ENCODE measurements at places on chromosomes 4 and X.
A peak's percentile ranks its signal among the peaks of the same experiment; 100 is the strongest.

DNA sequence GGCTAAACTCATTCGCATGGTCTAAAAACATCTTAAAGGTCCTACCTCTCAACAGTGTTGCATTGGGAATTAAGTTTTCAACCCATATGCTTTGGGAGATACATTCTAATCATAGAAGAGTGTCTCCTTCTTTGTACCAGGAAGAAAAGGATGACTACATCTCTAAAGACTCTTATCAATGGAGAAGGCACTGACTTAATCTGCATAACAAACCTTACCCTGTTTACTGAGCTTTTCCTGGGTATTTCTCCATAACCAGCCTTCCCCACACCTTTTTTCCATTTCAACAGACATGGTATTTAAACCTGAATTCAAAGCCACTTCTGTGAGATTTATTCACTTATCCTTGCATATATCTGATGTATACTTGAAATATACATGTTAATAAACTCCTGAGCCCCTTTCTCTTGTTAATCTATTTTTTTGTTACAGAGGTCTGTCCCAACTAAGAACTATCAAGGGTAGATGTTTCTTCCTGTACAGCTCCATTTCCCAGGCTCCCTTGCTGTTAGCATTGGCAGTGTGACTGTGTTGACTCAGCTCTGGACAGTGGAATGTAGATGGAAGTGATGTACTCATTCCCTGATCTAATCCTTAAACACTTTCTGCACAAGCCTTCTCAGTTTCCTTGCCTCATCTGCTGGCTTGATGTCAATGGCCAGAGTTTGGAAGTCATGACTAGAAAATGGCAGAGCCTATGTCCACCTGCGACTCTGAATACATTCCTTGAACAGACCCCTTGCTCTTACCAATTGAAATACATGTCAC lies 148.9 kb upstream of the CPEB2 start:
- DNase-seq, result no peak

DNA sequence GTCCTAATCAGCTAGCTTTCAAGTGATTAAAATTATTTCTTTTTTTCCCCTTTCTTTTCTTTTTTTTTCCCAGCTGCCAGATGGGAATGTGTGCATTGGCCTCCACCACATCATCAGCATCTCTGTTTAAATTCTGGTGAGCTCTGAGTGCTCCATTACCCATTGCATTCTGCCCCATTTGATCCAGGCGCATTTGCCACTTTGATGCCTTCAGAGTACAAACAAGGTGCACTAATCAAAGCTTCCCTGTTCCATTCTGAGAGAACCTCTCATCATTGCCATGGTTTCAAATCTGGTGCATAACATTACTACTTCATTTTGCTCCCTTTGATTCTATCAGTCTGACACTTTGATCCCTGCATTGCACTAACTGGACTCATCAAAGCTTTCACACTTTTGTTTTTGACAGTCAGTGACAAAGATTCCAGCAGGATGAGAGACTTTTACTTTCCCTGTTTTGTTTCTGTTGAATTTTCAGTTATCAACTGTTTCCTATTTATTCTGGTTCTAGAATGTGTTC lies 238.8 kb upstream of the PCDH10 start:
- no peak for DNase-seq

DNA sequence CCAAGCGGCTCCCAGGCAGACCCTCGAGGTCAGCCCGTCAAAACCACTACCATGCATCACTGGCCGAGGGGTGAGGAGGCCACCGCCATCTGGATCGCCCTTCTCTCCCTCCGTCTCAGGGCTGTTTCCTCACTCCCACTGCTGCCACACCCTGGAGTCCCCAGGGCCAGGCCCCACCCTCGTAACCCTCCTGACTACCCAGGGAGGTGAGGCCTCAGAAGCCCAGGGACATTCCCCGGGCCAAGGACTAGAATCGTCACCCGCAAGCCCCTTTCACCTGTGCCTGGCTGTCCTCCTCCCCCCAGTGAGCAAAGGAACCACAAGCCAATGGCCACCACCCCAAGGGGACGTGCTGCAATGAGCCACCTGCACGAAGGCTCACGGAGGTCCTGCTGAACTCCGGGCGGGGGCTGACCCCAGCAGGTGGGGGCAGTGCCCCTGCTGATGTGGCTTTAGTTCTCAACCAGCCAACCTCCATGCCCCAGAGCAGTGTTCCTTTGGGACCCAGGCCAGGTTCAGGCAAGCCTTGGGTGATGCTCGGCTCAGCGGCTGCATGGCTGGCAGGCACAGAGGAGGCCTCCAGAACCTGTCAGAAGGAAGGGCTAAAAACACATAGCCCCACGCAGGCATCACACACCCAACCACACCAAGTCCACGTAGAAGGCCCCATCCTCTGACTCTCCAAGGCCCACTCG lies 23.8 kb downstream of the PPP2R2C start:
- no peak for DNase-seq

GRCh38 chr4:48379587-48380180 lies 38.4 kb downstream of the SLAIN2 start:
- no peak for DNase-seq

GRCh38 chrX:34859191-34859590 lies 83.4 kb upstream of the FAM47B start:
- no peak for DNase-seq

GRCh38 chrX:5976332-5976731 lies 252.3 kb downstream of the NLGN4X start:
- DNase-seq, result no peak

DNA sequence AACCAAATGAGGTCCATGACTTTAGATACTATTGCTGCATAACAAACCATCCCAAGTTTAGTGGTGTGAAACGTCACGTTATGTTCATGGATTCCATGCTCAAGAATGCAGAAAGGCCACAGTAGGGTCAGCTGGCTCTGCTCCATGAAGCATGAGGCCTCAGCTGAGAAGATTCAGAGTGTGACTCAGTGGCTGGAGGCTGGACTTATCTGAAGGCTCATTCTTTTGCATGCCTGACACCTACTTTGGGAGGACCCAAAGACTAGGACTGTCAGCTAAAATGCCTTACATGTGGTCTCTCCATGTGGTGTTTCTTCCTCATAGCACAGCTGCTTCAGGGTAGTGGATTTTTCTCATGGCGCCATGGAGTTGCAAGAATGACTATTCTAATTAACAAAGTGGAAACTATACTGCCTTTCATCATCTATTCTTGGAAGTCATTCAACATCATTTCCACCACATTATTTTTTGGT lies 11.5 kb upstream of the CCDC149 start:
- DNase-seq, result no peak

DNA sequence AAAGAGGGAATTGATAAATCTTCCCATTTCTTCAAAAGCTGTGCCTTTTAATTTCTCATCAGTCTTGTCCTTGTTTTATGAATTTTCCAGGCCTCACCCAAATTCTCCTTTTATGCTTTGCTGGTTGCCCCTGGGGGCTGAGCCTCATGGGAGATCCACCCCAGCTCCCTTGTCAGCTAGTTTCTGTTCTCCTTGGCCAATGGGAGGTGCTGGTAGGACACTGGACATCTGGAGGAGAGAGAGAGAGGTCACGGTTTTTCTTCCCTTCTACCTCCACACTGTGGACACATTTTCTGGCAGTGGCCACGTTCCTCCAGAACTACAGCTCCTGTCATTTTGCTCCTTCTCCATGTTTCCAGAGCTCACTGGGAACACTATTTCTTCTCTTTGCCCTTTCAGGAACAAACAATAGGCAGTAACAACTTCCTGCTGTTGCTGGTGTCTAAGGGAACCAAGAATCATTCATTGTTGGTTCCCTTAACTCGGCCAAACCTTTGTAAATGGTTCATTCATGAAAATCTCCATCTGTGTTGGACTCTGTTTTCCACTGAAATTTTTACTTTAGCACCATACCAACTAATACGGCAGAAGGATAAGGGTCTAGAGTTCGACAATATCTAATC lies 334.5 kb downstream of the GPAT3 start:
- DNase-seq, result no peak

GRCh38 chr4:6472387-6473263 lies at the start of gene PPP2R2C:
Gene PPP2R2C (minus strand): TSS chr4:6472614. CDS start chr4:6472229, 385 bp downstream.
- DNase-seq, result no peak

GRCh38 chr4:21638171-21638725 lies 310.3 kb downstream of the KCNIP4 start:
- no peak for DNase-seq

DNA sequence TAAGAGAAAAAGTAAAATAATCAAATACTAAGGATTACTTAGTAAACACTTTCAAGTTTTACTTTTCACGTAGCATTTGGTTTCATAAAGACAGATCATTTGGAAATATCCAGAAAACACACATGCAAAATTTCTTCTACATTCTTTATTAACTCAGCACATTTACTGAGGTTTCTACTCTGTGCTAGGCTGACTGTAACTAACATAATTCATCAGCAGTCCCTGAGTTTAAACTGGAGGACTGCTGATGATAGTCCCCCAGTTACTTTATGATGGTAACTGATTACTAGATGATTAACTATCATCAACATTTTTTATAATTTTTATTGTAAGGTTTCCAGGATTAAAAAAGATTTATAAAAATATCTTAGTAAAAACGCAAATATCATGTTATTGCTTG lies 12.3 kb downstream of the LEF1 start:
- DNase-seq, result no peak

DNA sequence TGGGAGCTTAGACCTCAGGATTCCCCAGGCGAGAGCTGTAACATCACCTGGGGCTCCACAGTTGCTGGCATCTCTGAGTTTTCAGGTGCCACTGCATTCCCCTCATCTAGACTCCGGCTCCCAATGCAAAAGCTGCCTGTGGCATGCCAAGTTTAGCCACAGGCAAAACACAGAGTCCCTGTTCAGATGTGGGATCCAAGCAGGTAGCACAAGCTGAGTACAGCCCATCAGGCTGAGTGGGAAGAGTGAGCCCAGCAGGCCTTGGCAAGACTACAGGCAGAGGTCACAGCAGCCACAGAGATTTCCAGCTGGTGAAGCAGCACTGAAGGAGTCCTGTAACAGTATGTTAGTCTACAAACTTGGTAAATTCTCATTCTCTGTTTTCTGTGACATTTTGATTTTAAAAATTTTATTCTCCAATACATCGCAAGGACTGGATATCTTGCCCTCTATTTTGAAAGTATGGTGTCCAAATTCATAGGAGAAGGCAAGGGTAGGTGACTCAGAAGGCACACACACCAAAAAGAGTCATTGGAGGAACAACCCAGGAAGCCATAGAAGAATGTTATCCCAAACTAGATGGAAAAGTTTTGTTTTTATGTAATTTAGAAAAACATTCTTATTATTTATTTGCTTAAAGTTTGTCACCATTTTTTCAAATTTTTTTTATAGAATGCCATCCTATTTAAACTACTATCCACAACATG lies 13.6 kb upstream of the CXCL2 start:
- no peak for DNase-seq

- no peak for DNase-seq
Measured at GRCh38 chr4:20395160-20395773, 143.6 kb downstream of the SLIT2 start.

- peak; percentile 51 for DNase-seq
Measured at GRCh38 chr4:40227284-40227683, 30.5 kb downstream of the RHOH start.

DNA sequence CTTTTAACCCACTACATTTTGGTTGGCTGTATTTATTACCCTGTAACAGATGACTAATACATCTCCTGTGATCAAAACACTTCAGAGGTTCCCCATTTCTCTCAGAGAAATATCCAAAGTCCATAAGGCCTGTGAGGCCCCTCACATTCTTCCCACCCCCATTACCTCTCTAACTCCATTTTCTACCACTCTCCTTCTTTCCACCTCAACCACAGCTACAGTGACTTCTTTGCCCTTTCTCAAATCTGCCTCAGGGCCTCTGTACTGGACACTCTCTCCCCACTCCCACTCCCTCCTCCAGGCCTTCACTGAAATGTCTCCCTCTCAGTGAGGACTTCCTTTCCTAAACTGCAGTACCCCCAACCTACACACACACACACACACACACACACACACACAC lies 8.4 kb upstream of the TMEM144 start:
- no peak for DNase-seq

DNA sequence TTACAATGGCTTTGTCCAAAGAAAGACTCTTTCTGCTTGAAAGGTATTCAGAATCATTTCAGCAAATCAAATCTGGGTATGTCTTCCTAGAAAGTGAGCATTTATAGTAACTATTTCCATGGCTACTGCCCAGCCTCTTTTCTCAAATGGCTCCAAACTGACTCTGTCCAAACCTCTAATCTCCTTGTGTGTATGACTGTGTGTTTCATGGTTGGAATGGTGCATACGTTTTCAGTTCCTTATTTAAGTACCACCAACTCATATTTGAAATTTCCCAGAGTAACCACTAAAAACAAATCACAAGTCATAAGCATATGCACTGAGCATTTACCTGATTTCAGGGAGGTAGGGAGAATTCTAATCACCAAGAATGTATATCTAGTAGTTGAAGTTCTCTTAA lies 106.0 kb downstream of the TMEM144 start:
- DNase-seq, result no peak

GRCh38 chr4:48680848-48681568 lies 99.1 kb downstream of the FRYL start:
- DNase-seq, result no peak

- DNase-seq, result no peak
Measured at GRCh38 chr4:77538144-77538543, 67.5 kb upstream of the CXCL13 start.

GRCh38 chr4:176792326-176793059 lies at the start of gene VEGFC:
Gene VEGFC (minus strand): TSS chr4:176792922. CDS start chr4:176792311, 611 bp downstream.
- no peak for DNase-seq
